ENCODE measurements at places on chromosomes 11 and 22.

GRCh38 chr11:41394521-41395195 is 64.8 kb downstream of the LRRC4C start:
- no peak for DNase-seq

- no peak for DNase-seq
Observed at GRCh38 chr22:21697021-21697771, 31.4 kb downstream of the PPIL2 start.

- DNase-seq = no peak
Observed at GRCh38 chr11:39268176-39268690, 2191.2 kb downstream of the LRRC4C start.

DNA sequence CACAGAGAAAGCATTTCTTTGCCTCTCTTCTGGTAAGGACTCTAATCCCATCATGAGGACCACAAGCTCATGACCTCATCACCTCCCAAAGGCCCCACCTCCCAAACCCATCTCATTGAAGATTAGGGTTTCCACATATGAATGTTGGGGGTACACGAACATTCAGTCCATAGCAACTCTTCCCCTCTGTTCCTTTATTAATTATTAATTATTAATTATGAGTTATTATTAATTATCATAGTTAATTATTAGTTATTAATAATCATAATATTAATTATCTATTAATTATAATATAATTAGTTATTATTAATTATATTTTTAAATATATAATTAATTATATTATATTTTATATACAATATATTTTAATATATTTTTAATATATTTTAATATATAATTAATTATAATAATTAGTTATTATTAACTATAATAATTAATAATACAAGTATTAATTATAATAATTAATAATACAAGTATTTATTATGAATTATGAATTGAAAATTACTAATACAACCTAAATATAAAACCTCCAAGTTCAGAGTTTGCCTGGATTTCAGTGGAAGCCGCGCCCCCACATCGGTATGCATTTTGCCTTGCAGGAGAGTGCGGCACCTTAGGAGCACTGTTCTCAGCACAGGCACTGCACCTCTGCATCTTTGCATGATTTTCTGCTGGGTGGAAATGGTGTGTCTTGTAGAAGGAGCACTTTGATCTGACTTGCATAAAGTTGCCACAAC is 128.0 kb upstream of the FGF3 start:
- DNase-seq = no peak

DNA sequence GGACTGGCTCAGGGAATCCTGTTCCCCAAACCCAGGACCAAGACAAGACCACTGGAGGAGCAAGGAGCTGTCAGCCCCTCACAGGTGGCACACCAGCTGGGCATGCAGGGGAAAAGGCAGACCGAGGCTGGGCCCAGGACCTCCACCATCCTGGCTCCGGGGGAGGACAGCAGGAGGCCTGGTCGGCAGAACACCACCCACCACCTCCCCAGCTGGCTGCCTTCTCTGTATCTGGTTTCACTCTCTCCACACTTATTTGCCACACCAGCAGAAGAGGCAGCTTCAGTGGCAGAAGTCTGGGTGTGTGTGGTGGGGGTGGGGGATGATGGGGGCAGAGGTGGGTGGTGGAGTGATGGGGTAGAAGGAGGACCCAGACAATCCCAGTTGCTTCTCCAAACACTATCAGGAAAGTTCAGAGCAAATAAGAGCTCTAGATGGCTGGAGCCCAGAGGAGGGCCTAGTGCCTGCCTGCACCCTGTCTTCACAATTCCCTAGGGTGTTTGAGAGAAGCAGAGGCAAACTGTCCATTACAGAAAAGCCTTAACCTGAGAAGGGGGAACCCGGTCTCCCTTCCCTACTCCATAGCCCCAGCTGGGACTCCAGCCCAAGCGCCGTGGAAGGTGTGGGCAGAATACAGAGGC is 51.9 kb upstream of the CDON start:
- no peak for DNase-seq

GRCh38 chr11:34298871-34299270 is 58.9 kb downstream of the ABTB2 start:
- no peak for DNase-seq

DNA sequence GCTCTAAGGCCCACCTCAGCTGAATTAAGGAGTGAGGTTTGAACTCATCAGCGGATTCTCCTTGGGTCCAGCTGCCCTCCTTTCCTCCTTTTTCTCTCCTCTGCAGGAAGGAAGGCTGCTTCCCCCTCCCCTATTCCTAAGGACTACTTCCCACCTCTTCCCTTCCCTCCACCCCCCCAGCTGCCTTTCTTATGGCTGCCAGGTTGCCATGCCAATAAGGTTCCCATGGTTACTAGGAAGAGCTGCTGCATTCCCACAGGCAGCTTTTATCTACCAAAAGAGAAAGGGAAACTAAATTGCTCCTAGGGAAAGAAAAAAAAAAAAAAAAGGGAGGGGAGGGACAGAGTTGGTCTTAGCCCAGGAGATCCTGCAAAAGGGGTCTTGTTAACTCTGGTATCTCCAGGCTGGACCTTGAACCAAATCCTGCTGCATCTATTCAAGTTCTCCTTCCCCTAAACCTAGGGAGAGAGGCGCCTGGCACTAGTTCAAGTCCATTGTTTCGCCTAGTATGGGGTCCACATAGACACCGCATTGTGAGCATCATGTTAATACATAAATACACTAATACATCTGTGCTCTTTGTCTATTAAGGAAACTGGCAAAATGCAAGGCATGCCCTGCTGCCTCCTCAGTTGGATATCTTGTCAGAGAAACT is 21.2 kb upstream of the FEZ1 start:
- no peak for DNase-seq

GRCh38 chr11:78916759-78917158 is 342.1 kb upstream of the NARS2 start:
- DNase-seq = no peak
